ENCODE measurements at places on chromosomes 6 and 20. TPM values are rescaled to one million over a fixed set of nuclear protein-coding genes. Genes with fewer than 3 reads are reported as not detected.

DNA sequence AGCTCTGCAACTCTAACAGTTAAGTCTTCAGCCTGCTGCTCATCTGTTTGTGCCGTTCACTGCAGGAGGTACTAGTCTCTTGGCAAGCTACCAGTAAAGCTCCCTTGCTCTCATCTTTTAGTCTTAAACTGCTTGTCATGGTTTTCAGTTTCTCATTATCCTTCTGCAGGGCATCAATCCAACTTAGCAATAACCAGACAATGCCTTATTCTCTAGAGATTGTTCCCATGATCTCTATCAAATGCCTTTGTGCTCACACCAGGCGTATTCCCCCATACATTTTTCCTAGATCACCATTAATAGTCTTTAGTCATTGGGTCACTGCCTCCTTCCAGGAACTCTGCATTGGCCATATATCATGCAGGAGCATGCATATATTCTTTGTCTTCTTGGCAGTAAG lies 171.3 kb downstream of the GRM1 start:
- DNase-seq = peak; percentile 6

Gene GNRH2
- total RNA-seq = 0.37 TPM

GRCh38 chr20:41218466-41218865 lies 81.1 kb downstream of the PLCG1 start:
- DNase-seq = no peak

Gene PPP1R14C
- 0.26 TPM for total RNA-seq

- DNase-seq = no peak
These were observed 24.8 kb downstream of the TMX4 start for GRCh38 chr20:7994809-7995208.

DNA sequence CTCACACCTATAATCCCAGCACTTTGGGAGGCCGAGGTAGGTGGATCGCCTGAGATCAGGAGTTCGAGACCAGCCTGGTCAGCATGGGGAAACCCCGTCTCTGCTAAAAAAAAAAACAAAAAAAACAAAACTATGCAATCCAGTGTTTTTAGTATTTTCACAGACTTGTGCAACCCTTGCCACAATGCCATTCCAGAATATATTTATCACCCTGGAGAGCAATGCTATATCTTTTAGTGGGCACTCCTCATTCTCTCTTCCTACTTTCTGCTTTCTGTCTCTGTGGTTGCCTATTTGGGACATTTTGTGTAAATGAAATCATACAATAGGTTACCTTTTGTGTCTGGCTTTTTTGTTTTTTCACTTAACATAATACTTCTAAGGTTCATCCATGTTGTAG lies 39.1 kb upstream of the MROH8 start:
- no peak for DNase-seq

- peak; percentile 72 for DNase-seq
These were observed at the start of gene RIPOR3 for GRCh38 chr20:50690650-50691572. Gene RIPOR3 (minus strand): TSS chr20:50691542. CDS start chr20:50691128, 414 bp downstream.

- no peak for DNase-seq
These were observed 10.4 kb downstream of the DEFB129 start for GRCh38 chr20:237489-237888.

DNA sequence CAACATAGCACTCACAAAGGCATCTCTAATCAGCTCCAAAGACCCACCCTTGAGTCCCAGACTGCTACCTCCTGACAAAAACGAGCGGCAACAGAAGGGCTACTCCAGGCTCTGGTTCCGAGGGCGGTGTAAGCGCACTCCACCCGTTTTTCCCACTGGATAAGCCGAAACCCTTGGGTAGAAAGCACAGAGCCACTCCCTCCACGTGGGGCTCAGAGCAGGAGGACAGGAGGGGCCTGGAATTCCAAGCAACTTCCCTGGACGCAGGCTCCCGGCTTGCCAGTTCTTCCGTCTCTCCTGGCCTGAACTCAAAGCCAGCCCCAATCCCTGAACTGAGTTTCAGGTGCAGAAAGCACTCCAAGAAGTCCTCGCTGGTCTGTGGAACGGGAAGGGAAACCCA lies 7.4 kb downstream of the GMEB2 start:
- DNase-seq = no peak

- DNase-seq = no peak
These were observed 156.1 kb downstream of the SYCP2 start for GRCh38 chr20:59777331-59777725.

Gene HMGCLL1
- 5.0 TPM for total RNA-seq

Gene SYCP2
- 0.88 TPM for total RNA-seq

- peak; percentile 85 for DNase-seq
These were observed 1.2 kb upstream of the ACAT2 start for GRCh38 chr6:159760602-159761057.

GRCh38 chr20:57475388-57476083 lies 49.4 kb downstream of the CTCFL start:
- no peak for DNase-seq

Gene HCRTR2
- not detected for total RNA-seq

Gene SPATS1
- 0.25 TPM for total RNA-seq

GRCh38 chr20:51955756-51956155 lies 153.4 kb upstream of the SALL4 start:
- no peak for DNase-seq

DNA sequence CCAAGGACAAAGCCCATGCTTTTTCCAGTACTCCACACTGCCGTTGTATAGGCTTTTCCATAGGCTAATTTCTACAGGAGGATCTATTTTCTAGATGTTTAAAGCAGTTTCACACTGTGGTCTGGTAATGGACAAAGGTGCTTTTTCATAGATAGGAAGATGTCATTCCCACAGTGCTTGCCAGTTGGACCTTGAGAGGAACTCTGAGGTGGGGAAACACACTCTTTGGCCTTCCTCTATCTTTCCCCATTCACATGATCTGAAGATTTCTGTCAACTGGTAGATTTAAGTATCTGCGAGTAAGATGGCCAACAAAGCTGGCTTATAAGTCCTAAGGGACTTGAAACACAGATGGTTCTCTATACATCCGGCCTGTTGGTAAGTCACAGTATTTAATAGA lies 477.3 kb downstream of the UTRN start:
- DNase-seq = no peak

- no peak for DNase-seq
These were observed 25.0 kb upstream of the STX16 start for GRCh38 chr20:58626051-58626450.

Gene SEC63
- 20.7 TPM for total RNA-seq

DNA sequence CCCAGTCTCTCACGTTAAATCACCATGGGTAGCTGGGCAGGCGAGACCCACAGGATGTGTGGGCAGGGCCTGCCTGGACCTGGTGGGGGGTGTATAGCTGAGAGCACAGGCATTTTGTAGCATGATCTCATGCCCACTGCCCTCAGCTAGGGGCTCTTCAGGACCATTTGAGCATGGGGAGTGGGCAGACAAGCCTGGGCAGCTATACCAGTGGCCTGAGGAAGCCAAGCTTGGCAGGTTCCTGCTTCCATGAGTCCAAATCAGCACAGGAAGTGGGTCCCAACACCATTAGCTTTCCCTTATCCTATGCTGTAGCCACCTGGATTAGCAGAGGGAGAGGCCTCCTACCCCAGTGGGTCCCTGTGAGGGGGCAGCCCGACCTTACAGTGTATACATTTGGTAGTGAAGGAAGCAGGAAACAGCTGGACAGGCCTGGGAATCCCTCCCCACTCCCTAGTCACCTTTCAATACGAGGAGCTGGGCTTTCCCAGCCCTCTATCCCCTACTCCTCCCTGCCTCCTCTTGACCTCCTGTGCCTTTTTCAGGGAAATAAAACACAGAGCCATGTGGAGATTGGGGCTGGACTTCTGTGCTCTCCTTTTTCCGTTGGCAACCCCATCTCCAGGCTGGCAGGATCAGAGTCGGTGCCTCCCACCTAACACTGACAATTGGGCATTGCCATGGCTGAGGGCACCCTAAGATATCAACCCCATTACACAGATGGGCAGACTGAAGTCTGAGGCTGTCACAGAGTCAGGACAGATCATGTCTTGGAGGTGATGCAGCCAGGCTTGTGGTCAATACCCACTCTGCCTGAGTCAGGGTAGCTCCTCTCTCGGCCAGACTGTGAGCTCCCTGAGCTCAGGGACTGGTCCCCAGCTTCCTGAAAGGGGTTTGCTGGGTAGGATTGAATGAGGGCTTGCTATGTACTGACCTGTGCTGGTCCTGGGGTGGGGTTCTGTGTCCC lies 59.8 kb downstream of the MRPL14 start:
- DNase-seq = no peak

- no peak for DNase-seq
These were observed 13.7 kb upstream of the SCRT2 start for GRCh38 chr20:689348-689747.

GRCh38 chr6:37654727-37655500 lies 42.8 kb downstream of the MDGA1 start:
- no peak for DNase-seq

- no peak for DNase-seq
These were observed 110.0 kb downstream of the QRSL1 start for GRCh38 chr6:106739387-106739786.

Gene RPS18
- 4,663 TPM for total RNA-seq

Gene ISM1
- total RNA-seq = 0.06 TPM

DNA sequence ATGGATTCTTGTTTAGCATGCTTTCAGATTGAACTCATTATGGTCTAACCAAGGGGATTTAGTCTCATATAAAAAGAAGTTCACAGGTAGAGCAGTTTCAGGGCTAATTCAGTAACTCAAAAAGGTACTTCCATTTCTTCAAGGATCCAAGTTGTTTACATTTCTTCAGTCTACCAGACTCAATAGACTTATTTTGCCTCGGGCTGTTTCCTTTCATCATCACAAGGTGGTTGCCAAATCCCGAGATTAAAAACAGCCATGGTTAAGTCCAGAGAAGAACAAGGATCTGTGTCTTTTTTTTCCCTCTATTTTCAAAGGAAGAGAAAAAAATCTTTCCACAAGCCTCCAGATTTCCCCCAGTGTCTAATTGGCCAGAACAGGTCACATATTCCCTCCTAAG lies 69.8 kb upstream of the SNX9 start:
- no peak for DNase-seq

GRCh38 chr6:27297857-27298730 lies 14.0 kb downstream of the POM121L2 start:
- DNase-seq = peak; percentile 68

- peak; percentile 65 for DNase-seq
These were observed 586 bp upstream of the HMGA1 start for GRCh38 chr6:34236131-34236442.

Gene MYBL2
- total RNA-seq = 28.8 TPM
